ENCODE measurements at places on chromosomes 6 and 20.
A peak's percentile ranks its signal among the peaks of the same experiment; 100 is the strongest.

GRCh38 chr20:5980720-5981538 is 30.5 kb downstream of the MCM8 start:
- DNase-seq = no peak

DNA sequence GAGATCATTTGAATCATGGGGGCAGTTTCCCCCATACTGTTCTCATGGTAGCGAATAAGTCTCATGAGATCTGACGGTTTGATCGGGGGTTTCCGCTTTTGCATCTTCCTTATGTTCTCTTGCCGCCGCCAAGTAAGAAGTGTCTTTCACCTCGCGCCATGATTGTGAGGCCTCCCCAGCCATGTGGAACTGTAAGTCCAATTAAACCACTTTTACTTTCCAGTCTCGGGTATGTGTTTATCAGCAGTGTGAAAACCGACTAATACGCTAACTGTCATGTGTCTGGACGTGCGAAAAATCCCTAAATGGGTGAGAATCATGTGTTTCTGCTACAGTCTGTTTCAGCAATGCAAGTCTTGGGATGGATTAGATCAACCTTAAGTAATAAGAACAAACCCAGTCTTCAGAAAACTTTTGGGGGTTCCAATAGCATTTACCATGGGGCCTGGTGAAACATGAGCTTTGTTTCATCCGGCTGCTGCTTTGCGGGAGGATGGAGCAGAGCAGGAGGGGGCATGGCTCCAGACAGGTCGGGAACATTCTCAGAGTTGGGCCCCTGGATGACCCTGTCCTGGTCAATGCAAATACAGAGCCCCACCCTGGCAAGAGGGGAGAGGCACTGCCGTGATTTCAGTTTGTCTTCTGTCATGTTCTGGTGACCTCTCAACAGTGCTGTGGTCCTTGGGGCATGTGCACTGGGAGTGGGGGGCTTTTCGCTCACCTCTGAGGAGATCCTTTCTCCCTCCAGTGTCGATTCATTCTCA is 41.5 kb downstream of the CTCFL start:
- peak; percentile 29 for DNase-seq

DNA sequence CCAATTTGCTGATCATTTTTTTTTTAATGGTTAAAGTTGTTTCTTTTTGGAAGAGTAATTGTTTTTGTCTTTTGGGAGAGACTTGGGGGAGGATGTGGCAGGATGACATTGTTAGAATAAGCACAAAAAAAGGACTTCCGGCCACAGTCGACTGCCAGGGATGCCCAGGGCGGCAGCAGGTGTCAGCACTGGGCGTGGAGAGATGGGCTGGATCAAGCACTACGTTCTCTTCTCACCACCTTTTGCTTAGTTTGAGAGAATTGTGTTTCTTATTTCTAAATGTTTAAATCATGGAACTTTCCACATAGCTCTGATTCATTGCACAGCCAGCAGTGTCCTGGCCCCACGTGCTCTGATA is 104.6 kb upstream of the FRMD1 start:
- no peak for DNase-seq

DNA sequence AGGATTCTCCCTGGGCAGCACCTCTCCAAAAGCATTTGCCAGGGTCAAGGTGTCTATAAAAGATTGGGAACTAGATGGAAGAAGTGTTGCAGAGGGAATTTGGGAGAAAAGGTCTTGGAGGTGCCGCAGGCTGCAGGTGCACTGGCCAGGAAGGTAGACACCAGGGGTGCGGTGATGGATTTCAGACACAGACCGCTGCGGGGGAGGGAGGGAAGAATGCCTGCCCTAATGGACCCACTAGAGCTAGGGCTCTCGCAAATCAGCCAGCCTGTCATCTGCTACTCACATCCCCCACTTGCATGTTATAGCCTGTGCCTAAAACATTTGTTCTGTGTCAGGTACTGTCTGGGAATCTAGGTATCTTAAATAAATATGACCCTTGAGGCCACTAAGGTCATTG is 193.6 kb upstream of the SLC24A3 start:
- no peak for DNase-seq

GRCh38 chr6:7505189-7505699 is 36.2 kb upstream of the DSP start:
- no peak for DNase-seq

GRCh38 chr6:88115307-88115706 is 50.8 kb downstream of the CNR1 start:
- no peak for DNase-seq

GRCh38 chr20:64090165-64090564 is 6.0 kb upstream of the LKAAEAR1 start:
- no peak for DNase-seq

GRCh38 chr6:30195951-30196350 is 17.3 kb downstream of the TRIM26 start:
- DNase-seq = no peak

- DNase-seq = no peak
Observed at GRCh38 chr6:53074347-53074746, 9.1 kb downstream of the FBXO9 start.

DNA sequence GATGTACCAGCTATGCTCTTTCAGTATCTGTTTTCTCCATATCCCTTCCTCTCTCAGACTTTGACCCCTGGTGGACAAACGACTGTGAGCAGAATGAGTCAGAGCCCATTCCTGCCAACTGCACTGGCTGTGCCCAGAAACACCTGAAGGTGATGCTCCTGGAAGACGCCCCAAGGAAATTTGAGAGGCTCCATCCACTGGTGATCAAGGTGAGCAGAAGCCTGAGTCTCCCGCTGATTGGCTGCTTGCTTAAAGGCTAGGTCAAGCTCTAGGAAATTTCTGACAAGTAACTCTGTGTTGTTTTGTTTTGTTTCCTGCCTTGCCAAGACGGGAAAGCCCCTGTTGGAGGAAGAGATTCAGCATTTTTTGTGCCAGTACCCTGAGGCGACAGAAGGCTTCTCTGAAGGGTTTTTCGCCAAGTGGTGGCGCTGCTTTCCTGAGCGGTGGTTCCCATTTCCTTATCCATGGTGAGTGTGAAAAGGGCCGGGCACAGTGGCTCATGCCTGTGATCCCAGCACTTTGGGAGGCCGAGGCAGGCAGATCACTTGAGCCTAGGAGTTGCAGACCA is 28.6 kb downstream of the C6orf89 start:
- DNase-seq = no peak

- no peak for DNase-seq
Observed at GRCh38 chr6:144087789-144088426, 7.5 kb downstream of the SF3B5 start.

Measured in CD4-positive, alpha-beta T cell treated with Interferon gamma for 1 hour (primary cell).